ENCODE measurements at places on chromosomes 11 and 22. TPM values are rescaled to one million over a fixed set of nuclear protein-coding genes. Genes with fewer than 3 reads are reported as not detected.

GRCh38 chr22:17870407-17870806 lies 96.1 kb upstream of the BID start:
- DNase-seq, result no peak

DNA sequence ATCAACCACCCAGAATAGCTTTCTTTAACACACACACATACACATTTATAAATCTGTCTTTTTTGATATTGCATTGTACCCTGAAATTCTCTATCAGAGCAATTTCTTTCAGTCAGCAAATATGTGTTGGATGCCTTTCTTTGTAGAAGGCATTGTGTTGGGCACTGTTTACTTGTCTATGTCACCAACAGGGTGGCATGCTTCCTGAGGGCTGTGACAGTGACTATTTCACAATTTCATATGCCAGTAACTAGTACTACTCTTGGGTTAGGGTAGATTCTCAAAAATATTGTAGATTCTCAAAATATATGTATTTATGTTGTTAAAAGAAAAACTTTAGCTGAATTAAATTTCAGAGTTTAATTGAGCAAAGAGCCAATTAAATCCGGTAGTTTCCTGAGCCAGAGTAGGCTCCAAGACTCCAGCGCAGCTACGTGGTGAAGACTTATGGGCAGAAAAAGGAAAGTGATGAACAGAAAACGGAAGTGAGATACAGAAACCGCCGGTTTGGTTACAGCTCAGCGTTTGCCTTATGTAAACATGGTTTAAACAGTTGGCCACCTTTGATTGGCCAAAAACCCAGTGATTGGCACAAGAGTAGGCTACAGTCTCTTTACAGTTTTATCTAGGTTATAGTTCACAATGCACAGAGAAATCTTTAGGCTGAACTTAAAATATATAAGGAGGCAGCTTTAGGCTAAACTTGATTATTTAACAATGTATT lies 723.3 kb downstream of the NTM start:
- peak; percentile 17 for DNase-seq

DNA sequence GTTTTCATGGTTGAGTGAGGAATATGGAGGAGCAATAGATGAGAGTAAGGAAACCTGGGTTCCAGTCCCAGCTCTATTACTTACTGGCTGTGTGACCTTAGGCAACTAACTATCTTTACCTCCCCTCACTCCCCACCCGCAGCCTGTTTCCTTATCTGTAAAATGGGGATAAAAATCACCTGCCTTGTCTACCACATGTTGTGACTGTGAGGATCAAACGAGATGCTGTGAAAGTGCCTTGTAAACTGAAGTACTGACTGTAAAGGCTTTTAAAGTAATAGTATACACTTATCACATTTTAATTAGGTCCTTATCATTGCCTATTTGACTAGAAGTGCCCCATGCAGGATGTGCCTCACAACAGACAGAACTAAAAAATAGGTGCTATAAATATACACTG lies 18.9 kb upstream of the PPP2R1B start:
- no peak for DNase-seq

DNA sequence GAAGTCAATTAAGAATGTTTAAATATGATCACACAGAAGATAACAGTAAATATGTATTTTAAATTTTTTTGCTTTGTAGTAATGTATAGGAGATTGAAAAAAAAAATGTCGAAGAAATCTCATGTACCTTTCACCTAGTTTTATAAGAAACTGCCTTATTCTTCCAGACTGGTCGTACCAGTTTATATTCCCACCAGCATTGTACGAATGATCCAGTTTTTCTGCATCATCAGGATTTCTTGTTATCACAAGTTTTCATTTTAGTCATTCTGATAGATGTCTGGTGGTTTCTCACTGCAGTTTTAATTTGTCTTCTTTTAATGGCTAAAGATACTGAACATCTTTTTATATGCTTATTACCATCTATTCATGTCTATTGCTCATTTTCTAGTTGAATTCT lies 101.8 kb upstream of the CTSC start:
- DNase-seq, result no peak

DNA sequence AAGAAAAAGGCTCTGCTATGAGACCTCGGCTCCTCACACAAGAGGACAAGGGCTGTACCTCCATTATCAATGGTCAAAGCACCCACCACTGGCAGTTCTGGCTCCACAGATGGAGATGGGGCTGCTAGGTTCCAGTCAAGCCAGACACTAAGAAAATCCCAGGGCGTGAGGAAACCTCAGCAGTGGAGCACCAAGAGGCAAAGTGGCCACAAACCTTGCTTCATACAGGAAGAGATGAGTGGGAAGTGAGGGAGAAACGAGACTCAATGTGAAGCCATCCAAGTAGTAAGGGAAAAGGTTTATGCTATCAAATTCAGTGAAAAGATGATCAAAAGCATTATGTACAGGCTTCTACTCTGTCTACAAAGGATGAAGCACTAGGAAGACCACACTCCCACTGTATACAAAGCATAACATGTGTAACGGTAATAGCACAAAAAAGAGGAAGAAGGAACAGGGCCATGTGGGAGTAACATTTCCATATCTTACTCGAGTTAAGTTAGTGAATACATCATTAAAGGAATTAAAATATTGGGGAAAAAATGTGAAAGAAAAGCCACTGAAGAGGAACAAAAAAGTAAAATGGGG lies 27.0 kb downstream of the POLDIP3 start:
- no peak for DNase-seq

DNA sequence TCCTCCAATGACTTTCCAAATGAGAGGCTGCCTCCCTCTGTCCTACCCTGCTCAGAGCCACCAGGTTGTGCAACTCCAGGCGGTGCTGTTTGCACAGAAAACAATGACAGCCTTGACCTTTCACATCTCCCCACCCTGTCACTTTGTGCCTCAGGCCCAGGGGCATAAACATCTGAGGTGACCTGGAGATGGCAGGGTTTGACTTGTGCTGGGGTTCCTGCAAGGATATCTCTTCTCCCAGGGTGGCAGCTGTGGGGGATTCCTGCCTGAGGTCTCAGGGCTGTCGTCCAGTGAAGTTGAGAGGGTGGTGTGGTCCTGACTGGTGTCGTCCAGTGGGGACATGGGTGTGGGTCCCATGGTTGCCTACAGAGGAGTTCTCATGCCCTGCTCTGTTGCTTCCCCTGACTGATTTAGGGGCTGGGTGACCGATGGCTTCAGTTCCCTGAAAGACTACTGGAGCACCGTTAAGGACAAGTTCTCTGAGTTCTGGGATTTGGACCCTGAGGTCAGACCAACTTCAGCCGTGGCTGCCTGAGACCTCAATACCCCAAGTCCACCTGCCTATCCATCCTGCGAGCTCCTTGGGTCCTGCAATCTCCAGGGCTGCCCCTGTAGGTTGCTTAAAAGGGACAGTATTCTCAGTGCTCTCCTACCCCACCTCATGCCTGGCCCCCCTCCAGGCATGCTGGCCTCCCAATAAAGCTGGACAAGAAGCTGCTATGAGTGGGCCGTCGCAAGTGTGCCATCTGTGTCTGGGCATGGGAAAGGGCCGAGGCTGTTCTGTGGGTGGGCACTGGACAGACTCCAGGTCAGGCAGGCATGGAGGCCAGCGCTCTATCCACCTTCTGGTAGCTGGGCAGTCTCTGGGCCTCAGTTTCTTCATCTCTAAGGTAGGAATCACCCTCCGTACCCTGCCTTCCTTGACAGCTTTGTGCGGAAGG lies 2.9 kb downstream of the APOC3 start:
- DNase-seq, result peak; percentile 64

GRCh38 chr11:61149624-61150615 lies 11.3 kb downstream of the VPS37C start:
- peak; percentile 75 for DNase-seq

AQP11 gene
- 0.38 TPM for polyA plus RNA-seq

All from stomach (tissue), 19 donors.